ENCODE measurements at places on chromosomes 1 and 21. TPM values are rescaled to one million over a fixed set of nuclear protein-coding genes. Genes with fewer than 3 reads are reported as not detected.

DNA sequence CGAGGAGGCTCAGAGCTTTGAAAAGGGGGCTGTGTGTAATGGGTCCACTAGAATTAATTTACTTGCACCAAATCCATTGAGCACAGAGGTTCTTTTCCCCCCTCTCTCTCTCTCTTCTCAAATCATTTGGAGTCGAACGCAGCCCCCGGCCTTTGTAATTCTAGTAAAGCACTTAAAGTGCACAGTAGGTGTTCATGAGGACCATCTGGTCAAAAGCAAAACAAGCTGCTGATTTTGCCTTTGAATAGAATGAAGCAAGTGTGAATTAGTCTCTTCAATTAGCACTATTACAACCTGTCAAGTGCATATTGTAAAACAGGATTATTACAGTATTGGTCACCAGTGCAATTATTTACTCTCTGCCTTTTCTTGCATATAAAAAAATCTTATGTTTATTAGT lies 259.9 kb downstream of the FAF1 start:
- no peak for DNase-seq

VWA5B1 gene
- not detected for total RNA-seq

GRCh38 chr1:2847086-2847985 lies 45.8 kb upstream of the TTC34 start:
- DNase-seq: no peak

RIMKLA gene
- total RNA-seq: 3.0 TPM

SYT14 gene
- not detected for total RNA-seq

- no peak for DNase-seq
These were observed 26.4 kb downstream of the LRRC53 start for GRCh38 chr1:74486036-74486435.

DNA sequence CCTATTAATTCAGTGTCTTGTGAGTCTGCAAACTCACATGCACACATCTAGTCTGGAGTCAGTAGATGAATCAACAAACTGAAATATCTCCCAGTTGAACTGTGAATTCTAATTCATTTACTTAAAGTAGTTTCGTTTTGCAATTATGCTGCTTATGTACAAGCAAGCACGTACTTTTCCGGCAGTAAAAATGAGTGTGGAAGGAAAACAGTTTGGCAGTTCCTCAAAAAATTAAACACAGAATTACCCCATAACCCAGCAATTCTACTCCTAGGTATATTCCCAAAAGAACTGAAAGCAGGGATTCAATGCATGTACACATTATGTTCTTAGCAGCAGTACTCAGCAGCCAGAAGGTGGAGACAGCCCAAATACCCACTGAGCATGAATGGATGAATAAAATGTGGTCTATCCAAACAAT lies 49.3 kb downstream of the GNB1 start:
- DNase-seq: no peak

GALE gene
- 54.9 TPM for total RNA-seq

S100A11 gene
- 460 TPM for total RNA-seq

GRCh38 chr1:215719552-215719951 lies 152.4 kb downstream of the KCTD3 start:
- no peak for DNase-seq

- DNase-seq: no peak
These were observed 456.4 kb upstream of the DEPDC1 start for GRCh38 chr1:68953311-68953710.

NTMT2 gene
- total RNA-seq: not detected

TNNI3K gene
- total RNA-seq: 0.38 TPM

DNA sequence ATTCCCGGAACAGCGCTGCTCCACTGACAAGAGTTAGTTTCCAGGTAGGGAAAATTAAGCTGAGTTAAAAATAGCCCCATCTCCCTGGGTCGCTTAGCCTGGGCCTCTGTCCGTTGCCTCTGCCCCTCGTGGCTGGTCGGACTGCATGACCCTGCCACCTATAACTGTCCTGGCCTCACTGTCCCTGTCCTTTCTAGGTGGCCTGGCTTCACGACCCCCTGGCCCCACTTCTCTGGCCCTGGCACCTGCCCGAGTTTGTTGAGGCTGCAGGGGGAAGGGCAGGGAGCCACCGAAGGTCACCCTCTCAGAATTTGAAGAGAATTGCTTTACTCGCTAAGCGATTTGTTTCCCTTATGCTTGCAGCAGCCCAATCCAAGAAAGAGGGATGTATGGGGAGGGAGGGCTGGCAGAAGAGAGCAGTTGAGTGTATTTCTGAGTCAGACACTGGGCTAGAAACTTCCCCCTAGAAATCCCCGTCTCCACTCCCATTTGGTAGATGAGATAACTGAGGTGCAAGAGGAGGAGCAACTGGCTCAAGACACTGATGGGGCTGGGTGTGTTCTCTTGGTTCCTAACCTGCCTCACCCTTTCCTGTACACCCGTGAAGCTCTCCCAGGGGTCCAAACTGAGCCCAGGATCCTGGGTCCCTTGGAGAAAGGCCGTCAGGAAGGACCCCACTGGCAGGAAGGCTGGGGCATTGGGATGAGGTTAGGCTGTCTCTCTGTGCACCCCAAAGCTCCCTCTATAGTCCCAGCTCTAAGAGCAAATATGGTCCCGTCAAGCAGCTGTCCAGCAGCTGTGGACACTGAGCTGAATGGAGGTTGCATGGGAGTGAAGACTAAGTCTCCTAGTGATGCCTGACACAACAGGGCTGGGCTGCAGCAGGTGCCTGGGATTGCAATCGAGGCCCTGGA lies 2.9 kb upstream of the EDN2 start:
- DNase-seq: peak; percentile 34

- no peak for DNase-seq
These were observed 3.8 kb upstream of the PADI3 start for GRCh38 chr1:17244821-17245740.

DNA sequence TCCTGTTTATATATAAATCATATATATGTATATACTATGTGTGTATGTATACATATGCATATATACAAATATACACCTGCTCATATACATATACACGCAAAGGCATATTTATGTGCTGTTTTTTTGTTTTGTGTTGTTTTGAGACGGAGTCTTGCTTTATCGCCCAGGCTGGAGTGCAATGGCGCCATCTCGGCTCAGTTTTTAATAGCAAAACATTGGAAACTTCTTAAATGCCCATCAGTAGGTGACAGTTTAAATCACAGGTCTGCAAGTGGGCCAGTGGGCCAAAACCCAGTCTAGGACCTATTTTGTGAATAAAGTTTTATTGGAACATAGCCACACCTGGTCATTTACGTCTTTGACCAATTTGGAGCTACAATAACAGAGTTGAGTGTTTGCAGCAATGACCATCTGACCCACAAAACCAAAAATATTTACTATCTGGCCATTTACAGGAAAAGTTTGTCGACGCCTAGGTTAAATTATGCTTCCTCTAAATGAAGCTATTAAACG lies 132.3 kb downstream of the TOMM20 start:
- no peak for DNase-seq

- no peak for DNase-seq
These were observed 9.9 kb upstream of the F3 start for GRCh38 chr1:94551449-94551848.

C8B gene
- not detected for total RNA-seq

GRCh38 chr1:207866471-207867135 lies 44.3 kb downstream of the CD34 start:
- DNase-seq: peak; percentile 55

DNA sequence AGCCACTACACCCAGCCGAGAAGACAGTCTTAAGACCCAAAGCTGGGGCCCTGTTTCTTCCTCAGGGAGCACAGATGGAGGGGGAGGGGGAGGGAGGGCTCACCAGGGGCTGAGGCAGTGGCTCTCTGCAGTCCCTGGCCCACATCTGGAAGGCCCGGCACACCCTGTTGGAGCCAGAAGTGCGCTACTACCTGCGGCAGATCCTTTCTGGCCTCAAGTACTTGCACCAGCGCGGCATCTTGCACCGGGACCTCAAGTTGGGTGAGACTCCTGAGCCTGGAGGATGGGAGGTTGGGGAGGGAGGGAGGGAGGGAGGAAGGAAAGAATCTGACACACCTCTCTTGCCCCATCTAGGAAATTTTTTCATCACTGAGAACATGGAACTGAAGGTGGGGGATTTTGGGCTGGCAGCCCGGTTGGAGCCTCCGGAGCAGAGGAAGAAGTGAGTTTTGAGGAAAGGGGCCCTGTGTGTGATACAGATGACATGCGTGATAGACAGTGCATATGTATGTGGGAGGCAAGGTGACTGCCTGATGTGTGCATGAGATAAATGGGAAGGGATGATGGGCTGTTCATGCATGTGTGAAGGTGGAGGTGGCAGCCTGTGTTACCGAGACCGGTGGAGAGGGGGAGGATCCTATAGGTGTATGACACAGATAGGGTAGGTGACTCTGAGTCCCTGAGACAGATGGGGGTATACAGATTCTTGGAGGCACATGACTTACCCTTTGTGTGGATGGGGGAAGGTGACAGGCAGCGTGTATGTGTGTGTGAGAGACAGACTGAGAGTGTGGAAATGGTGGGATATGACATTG lies 1.5 kb downstream of the PLK3 start:
- peak; percentile 64 for DNase-seq

ADORA1 gene
- total RNA-seq: not detected

PRELP gene
- not detected for total RNA-seq

DNA sequence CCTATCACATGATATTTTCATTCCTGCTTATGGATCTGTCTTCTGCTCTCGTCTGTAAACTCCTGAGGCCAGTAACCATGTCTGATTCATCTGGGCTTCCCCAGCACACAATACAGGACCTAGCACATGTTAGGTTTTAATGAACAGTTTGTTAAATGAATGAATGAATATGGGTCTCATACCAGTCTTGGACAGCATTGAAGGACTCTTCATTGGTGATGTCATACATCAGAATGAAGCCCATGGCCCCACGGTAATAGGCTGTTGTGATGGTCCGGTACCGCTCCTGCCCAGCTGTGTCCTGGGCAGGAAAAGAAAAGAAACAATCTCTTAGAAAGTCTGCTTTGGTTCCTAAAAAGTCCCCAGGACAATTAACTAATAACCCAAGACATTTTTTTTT lies 53.4 kb downstream of the RAB3B start:
- no peak for DNase-seq

DNA sequence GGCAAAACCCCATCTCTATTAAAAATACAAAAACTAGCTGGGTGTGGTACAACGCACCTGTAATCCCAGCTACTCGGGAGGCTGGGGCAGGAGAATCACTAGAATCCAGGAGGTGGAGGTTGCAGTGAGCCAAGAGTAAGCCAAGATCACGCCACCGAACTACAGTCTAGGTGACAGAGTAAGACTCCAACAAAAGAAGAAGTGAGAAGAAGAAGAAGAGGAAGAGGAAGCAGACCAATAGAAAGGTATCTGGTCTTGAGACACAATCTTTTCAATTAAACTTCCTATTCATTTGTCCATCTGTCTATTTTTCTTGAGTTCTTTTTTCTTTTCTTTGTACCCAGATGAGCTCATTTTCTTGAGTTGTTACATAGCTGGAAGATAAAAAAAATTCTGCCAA lies 55.7 kb upstream of the ACADM start:
- no peak for DNase-seq

All from activated CD4-positive, alpha-beta memory T cell treated with anti-CD3 and anti-CD28 coated beads for 36 hours (primary cell).